Astrocyte (in vitro differentiated cells and primary cell): ENCODE measurements at places on chromosomes 5 and 9. TPM values are rescaled to one million over a fixed set of nuclear protein-coding genes. Genes with fewer than 3 reads are reported as not detected.

Gene OTP
- total RNA-seq, result 0.16 and 0.17 TPM in 2 replicates

Gene PDZD2
- 6.5 and 10.3 TPM in 2 replicates for total RNA-seq

Gene RIOK2
- total RNA-seq, result 38.8 and 39.4 TPM in 2 replicates

DNA sequence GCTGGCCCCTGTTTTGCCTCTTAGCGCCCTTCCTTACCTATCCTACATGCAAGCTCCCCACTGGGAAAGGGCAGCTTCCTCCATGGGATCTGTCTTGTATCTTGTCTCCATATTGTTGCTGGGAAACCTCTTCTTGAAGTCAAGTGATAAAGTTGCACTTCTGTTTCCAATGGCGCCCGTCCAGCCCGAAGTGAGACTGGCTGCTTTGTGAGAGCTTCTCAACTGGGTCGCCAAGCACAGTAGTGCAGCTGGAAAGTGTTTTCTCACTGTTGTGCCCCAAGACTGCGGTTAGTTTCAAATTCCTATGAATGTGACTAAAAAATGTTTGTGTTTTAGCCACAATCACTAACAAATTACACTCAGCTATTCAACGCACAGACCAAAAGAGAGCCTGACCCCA, 506.6 kb upstream of the MPDZ start:
- peak; percentile 84 for DNase-seq

- DNase-seq, result peak; percentile 59
These were observed 36.8 kb upstream of the STARD4 start for GRCh38 chr5:111548992-111549649.

Gene GAS1
- 4.3 and 5.1 TPM in 2 replicates for total RNA-seq

DNA sequence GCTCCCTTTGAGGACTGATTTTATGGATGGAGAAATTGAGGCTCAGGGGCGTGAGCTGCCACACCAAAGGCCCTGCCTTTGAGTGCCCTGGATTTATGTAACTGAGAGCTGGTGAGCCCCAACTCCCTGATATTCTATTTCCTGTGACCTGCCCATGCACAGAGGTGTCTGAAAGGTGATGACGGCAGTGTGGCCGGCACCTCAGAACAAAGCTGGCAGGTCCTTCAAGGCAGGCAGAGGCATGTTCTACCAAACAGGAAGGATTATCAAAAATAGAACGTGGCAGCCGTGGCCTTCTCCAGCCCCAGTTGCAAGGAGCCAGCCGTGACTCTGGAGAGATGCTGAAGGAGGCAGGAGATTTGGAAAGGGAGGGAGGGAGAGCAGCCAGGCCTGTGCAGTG, 36.2 kb downstream of the INSYN2B start:
- DNase-seq, result no peak

Gene SPATA31C1
- not detected in 2 replicates for total RNA-seq

GRCh38 chr5:6827526-6828219, 114.4 kb downstream of the TENT4A start:
- no peak for DNase-seq

- no peak for DNase-seq
These were observed 51.5 kb downstream of the LRSAM1 start for GRCh38 chr9:127502706-127503378.
